CD4-positive, alpha-beta T cell treated with Interleukin-21 for 1 hour (primary cell): ENCODE measurements at places on chromosomes 7 and 10.

GRCh38 chr7:91556956-91557650 lies 292.9 kb downstream of the FZD1 start:
- no peak for DNase-seq

DNA sequence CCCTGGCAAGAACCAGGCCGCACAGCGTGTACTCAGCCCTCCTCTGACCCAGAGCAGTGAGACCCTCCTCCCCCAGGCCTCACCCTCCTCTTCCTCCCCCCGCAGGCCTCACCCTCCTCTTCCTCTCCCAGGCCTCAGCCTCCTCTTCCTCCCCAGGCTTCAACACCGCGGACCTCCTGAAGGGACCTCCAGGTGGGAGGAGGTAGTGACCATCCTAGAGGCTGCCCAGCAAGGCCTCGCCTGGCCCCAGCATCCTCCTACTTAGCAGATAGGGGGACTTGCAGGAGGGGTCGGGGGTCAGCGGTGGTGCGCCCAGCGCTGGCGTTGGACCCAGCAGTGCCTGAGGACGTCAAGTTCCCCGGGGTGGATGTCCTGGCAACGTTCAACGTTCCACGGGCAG lies 270.8 kb downstream of the ELFN1 start:
- no peak for DNase-seq

GRCh38 chr7:55521917-55522902 lies 50.1 kb downstream of the VOPP1 start:
- no peak for DNase-seq

GRCh38 chr7:159210581-159211235 lies 66.0 kb upstream of the VIPR2 start:
- no peak for DNase-seq

DNA sequence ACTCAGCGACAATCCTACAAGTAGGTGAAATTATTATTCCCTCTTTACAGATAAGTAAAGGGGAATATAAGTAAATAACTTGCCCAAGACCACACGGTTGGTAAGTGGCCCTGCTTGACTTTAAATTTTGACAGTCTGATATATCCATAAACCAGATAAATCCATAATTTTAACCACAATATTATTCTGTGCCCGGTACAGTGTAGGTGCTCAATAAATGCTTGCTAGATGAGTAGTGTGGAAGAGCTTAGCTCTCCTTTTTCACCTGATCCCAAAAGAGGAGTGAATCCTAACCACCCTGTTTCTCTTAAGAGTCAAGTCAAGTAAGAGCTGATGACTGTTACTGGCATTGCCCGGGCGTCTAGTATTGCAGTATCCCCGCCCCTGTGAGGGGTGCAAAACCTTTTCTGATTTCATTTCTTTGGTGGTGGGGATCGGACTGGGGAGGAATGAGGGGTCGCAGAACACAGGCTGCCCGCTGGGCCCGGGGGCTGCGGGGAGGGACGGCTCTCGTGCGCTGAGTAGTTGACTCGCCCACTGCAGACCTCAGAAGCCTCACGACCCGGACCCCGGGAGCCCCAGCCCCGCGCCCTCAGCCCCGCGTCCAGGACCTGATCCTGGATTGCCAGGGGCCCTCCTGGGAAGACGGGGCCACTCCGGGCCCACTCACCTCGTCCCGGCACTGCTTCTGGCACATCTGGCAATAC lies 490 bp downstream of the KIN start:
- DNase-seq = no peak

- DNase-seq = no peak
Observed at GRCh38 chr10:70312249-70312648, 28.4 kb upstream of the NPFFR1 start.

GRCh38 chr10:85976267-85976793 lies 390.3 kb downstream of the GRID1 start:
- DNase-seq = no peak

- DNase-seq = peak; percentile 47
Observed at GRCh38 chr7:1664711-1665548, 5.1 kb upstream of the ELFN1 start.

DNA sequence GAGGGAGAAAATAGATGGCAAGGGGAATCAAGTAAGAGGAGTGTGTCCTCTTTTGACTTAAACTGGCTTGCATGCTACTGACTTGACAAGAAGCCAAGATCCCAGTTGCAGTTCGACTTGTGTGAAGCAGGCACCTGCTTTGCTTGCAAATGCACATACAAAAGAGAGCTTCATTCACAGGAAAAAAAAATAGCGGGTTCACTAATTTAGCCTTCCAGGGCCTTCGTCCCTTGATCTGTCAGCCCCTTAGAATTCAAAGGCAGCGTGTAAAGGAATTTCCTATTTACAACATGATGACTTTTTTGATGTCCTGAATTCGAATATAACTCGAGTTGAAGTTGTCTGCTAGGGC lies 192.1 kb downstream of the CELF2 start:
- no peak for DNase-seq
